HTR-8/SVneo (cell line): ENCODE measurements at places on chromosomes 16 and 17.

DNA sequence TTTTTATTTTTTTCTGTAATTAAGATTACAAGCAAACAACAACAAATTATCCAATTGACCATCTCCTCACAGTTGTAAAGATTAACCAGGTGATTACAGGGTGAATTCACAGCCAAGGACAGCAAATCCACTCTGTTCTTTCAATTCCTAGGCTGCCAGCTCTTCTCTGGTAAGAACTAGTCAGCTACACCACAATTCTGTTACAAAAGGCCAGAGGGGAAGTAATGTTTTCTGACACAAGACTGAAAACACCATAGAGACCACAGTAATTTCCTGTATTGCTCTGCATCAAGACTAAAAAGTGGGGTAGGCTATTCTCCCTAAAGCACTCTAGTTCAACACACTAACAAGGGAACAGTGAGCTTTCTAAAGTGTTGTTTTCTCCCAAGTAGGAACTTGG, 10.6 kb downstream of the CA10 start:
- no peak for DNase-seq

GRCh38 chr17:10635290-10635689, 21.8 kb downstream of the MYH3 start:
- no peak for DNase-seq

DNA sequence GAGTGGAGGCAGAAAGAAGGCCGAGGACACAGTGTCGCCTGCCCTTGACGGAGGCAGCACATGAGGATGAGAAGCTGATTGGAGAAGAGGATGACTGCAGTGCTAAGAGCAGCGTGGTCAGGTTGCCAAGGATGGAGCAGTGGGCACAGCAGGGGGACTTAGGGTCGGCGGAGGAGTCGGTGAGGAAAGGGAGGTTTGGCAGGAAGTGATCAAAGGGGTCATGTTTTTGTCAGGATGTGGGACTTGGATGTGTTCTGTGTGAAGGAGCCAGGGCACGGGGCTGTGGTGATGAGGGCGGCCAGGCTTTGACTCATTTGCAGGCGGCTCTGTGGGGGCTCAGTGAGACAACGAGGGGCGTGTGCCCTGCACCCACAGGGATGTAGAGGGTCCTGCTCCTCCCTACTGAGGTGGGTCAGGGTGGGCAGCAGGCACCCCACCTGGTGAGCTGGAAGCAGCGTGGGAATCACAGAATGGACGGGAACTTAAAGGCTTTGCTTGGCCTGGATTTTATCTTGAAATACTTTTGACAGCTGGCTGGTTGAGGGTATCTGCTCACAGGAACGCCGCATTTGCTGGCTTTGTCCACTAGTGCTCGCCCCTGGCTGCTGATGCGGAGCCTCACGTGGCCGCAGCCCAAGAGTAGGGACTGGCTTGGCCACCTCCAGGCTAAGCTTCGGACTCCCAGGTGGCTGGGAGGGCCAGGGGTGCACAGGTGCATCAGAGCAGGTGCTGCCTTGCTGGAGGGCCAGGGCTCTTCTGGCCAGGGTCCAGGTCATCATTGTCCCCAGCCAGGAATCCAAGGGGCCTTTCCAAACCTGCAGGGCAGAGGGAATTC, 6.0 kb downstream of the MPG start:
- no peak for DNase-seq

GRCh38 chr16:87963400-87963799, 12.2 kb downstream of the BANP start:
- peak; percentile 73 for DNase-seq

DNA sequence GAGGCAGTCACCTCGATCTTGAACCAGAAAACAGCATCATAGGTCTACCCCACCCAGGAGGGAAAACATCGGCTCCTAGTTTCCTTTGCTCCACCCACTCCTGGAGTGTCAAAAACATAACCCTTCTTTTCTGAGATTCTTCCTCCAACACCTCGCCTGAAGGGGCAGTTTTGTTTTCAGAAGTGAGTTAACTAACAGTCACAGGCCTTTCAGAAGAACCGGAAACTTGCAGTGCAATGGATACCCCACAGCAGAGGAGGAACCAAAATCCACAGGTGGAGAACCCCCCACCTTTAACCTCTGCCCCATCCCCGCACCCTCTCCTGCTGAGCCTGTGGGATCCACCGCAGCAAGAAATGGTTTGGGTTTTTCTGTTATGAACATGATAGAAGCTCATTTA, 7.8 kb upstream of the TEX2 start:
- DNase-seq: no peak

- DNase-seq: no peak
Measured at GRCh38 chr17:67542219-67543114, 165.4 kb downstream of the PITPNC1 start.

DNA sequence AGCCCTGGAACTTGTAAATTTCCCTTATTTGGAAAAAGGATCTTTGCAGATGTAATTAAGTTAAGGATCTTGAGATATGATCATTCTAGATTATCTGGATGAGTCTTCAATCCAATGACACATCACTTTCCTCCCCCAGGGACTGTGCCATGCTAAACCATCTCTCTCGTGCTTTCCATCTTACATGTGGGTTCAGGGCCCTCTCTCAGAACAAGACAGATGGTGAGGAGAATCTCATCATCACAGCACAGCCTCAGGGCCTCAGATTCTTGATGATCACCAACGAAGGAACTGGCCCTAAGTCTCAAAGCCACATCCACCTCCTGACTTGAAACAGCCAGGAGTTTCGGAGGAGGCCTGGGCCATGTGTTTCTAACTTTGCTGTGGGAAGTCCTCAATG, 78.7 kb downstream of the LITAF start:
- no peak for DNase-seq

GRCh38 chr17:77548967-77549366, 408.2 kb downstream of the SEC14L1 start:
- no peak for DNase-seq

DNA sequence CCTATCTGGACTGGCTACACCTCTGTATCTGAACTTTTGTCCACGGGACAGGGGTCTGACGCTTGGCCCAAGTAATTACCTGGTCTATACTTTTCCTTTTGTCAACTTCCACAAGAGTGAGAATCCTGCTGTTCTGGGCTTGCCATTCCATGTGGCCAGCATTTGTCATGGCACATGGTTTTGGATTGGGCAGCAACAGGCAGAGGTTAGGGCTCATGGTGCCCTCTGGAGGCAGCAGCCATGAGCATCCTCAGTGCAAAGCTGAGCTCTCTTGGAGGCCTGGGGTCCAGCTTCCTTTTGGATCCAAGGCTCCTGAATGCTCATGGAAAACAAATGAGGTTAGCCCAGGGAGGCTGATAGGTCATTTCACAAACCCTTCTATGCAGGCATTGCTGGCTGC, 7.5 kb upstream of the EDC4 start:
- DNase-seq: peak; percentile 53
